ENCODE measurements at places on chromosomes 7 and 10.

DNA sequence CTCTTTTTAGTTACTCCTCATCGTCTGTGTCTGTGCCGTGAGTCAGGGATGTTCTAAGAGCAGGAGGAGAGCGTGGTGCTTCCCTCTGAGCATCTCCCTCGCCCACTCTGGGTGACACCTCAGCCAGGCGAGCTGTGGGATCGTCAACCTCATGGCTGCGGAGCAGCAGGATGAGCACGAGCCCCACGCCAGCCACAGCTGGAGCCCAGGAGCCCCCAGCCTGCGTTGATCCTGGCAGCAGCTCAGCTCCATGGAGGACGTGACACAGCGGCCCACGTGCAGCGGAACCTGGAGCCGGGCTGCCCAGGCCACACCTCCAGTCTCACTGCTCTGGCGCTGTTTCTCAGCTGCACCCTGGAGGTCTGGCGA lies 512.0 kb downstream of the PTPRN2 start:
- no peak for DNase-seq

DNA sequence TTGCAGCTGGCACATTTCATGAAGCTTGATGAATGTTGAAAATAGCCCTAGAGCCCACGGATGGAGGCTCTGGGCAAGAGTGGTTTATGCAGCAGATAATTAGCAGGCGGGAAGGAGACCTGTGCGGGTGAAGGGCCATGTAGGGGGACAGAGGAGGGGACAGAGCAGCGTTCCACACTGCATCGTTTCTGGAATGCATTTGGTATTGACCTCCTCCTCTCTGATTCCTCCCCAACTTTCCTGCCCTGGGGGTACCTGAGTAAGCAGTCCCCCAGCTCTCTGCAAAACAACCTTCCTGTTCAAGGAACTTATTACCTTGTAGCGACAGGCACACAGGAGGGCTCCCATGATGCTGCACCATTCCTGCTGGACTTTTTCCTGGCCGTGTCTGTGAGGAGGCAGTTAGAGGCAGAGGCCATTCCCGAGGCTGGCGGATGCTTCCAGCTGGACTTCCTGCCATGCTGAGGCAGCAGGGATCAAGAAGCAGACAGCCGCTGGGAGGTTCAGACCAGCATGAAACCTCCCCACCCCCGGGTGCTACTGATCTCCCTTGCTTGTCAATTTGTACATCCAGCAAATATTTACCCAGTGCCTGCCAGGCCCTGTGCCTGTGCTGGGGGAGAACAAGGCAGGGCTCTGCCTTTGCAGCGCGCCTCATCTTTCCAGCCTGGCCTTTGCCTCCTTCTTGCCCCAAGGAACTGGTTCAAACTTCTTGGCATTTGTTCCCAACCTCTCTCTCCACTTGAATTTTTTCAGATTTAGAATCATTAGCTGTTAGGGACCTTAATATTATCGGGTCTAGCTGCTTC lies 28.7 kb downstream of the SLC29A3 start:
- DNase-seq: no peak

DNA sequence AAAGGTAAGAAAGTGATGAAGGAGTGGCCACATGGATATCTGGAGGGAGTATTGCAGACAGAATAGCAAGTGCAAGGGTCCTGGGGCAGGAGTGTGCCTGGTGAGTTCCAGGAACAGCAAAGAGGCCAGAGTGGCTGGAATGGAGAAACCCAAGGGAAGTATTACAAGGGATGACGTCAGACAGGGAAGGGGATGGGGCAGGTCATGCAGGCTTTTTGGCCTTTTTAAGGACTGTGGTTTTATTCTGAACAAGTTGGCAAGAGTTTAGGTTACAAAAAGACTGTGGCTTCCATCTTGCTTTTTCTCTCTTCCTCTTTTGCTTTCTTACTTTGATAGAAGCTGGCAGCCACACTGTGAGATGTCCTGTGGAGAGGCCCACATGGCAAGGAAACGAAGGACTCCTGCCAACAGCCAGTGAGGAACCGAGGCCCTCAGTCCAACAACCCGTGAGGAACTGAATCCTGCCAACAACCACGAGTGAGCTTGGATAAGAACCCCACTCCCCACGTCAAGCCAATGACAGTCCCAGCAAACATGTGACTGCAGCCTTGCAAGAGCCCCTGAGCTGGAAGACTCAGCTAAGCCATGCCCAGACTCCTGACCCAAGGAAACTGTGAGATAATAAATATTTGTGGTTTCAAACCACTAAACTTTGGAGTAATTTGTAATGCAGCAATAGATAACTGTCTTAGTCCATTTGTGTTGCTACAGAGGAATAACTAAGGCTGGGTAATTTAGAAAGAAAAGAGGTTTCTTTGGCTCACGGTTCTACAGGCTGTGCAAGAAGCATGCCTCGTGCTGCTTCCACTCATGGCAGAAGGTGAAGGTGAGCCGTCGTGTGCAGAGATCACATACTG lies 19.8 kb upstream of the KDM7A start:
- peak; percentile 65 for DNase-seq

GRCh38 chr10:70668454-70668970 lies 3.8 kb upstream of the ADAMTS14 start:
- DNase-seq: peak; percentile 28

- peak; percentile 45 for DNase-seq
Observed at GRCh38 chr10:27223964-27224363, 16.6 kb downstream of the ACBD5 start.

GRCh38 chr7:1345796-1346755 lies 113.2 kb downstream of the MICALL2 start:
- DNase-seq: no peak

Data from fibroblast of villous mesenchyme (primary cell).